ENCODE measurements at places on chromosomes 6 and 20.
A peak's percentile ranks its signal among the peaks of the same experiment; 100 is the strongest.

GRCh38 chr6:45818655-45819054 lies 197.0 kb downstream of the CLIC5 start:
- no peak for DNase-seq

DNA sequence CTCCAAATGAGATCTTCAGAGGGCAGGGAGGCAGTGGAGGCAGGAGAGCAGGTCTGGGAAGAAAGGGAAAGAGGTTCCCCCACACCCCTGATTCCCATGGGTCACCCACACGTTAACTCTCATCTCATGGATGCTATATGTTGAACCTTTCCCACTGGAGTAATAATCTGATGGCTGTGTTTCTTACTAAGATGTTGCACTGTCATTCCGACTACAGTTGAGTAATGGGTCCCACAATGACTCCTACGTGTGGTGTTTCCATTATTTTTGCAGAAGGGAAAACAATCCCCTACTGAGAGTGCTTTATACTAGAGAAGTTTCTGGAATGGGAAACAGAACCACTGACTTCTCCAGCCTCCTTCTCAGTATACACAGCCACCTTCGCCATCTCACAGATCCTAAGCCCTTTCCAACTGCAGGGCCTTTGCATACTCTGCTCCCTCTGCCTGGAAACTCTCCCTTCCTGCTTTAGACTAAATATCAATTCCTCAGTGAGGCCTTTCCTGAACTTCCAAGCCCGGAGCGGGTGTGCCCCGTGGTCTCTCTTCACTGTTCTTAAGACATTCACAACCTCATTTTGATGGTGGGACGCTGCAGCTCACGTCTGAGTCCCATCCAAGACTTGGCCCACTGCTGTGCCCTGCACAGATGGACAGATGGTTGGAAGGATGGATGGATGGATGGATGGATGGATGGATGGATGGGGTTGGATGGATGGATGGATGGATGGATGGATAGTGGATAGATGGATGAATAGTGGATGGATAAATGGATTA lies 238.6 kb upstream of the PMEPA1 start:
- DNase-seq, result no peak

GRCh38 chr6:3081960-3082359 lies 13.7 kb downstream of the RIPK1 start:
- DNase-seq, result no peak

- no peak for DNase-seq
Observed at GRCh38 chr6:140252099-140252498, 877.7 kb upstream of the CITED2 start.

GRCh38 chr6:27816906-27817305 lies 95.3 kb downstream of the OR2B2 start:
- DNase-seq, result no peak

- no peak for DNase-seq
Observed at GRCh38 chr20:38271608-38272120, 11.1 kb upstream of the KIAA1755 start.

GRCh38 chr20:10761786-10762185 lies 88.0 kb upstream of the JAG1 start:
- DNase-seq, result peak; percentile 32

DNA sequence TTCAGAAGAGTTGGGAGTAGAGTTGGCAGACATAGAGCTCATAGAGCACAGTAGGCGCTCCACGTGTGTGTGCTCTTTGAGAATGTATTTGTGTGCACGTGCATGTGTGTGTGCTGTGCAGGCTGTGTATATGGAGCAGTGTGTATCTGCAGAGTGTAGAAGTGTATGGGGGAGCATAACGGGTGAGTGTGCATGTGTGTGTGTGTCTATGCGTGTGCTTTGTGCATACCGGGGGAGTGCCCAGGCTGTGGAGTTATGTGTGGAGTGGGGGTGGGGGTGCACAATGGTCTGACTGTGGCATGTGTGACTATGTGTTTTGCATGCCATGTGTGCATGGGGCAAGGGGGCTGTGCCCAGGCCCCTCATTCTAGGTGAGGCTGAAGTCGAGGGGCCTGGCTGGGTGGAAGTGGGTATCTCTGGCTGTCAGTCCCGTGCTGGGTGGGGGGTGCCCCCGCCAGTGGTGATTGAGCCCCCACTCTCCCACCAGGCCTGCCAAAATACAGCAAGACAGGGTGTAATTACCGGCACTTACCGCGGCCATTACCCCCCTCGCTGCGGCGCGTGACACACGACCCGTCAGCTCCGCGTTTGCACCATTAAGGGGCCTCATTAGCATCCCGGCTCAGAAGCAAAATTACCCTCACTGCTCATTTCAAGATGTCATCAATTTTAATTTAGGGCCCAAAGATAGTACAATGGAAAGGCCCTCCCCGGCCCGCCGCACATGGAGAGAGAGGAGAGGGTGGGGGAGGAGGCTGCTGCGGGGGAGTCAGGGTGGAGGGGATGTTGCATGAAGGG lies 39.1 kb downstream of the MDFI start:
- DNase-seq, result no peak

DNA sequence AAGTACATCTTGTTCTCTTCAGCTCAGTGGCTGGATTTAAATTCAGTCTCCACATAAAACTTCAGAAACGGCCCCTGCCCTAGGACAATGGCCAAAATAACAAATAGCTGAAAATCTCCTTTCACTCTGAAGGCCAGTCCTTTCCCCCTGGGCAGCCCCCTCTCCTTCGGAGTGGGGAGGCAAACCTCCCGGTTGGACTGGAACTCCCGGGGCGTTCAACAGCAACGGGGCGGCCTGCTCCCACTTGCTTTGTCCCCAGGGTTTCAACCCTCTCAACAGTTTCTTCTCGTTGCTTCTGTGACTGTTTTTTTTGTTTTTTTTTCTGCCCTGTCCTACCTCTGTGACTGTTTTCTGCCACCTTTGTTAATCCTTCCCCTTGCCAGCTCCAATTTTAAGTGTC lies 102.6 kb upstream of the DUSP22 start:
- DNase-seq, result no peak

- peak; percentile 51 for DNase-seq
Observed at GRCh38 chr20:63941282-63942081, 14.7 kb downstream of the UCKL1 start.

GRCh38 chr20:49979030-49979832 lies 3.5 kb upstream of the SNAI1 start:
- peak; percentile 36 for DNase-seq

- DNase-seq, result no peak
Observed at GRCh38 chr6:100657678-100658330, 193.1 kb upstream of the SIM1 start.

GRCh38 chr20:11437611-11438380 lies 479.9 kb upstream of the BTBD3 start:
- no peak for DNase-seq

- no peak for DNase-seq
Observed at GRCh38 chr6:159094444-159095252, 49.9 kb upstream of the TAGAP start.

- DNase-seq, result no peak
Observed at GRCh38 chr6:126107475-126108166, 121.3 kb downstream of the TRMT11 start.

DNA sequence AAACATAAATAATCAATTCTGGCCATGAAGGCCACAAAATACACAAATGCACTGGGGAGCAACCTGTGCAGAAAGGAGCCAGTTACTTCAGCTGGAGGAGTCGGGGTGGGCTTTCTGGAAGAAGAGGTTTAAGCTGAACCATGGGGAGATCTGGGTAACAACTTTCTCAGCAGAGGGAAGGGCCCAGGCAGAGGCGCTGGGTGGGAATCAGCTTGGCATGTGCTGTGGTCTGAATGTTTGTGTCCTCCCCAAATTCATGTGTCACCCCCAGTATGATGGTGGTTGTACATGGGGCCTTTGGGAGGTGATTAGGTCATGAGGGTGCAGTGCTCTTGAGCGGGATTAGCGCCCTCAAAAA lies 107.9 kb downstream of the SYCP2 start:
- DNase-seq, result no peak

DNA sequence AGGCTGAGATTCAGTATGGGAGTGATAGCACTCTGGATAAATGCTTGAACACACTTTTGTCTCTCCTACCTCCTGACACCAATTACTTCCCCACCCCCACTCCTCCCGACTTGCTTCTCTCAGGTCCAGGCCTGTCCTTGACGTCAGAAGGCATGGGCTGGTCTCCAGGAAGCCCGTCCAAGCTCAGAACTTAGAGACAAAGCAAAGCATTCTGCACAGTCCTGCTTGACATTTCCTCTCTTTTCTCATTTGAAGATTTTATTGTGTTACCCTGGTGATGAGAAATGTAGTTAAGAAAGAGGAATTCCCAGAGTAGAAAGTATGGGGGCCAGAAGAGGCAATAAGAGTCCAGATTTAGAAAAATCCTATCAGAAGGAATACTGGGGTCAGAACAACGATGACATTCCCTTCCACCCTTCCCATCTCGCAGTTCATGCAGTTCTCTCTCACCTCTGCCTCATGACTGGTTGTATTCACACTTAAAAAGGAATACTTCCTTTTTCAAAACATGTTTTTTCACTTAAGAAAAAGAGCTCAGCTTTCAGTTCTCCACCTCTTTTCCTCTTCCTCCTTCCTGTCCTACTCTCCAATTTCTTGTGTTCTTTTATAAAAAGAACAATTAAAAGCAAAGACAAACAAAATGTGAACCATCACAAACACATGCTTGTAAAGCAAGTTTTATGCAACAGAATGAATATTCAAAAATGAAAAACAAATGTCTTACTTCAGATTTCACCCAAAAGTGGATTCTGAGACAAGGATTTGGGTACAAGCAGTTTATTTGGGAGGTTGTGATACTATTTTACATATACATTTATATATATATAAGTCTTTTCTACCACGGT lies 18.5 kb upstream of the FAM184A start:
- peak; percentile 61 for DNase-seq

- peak; percentile 77 for DNase-seq
Observed at GRCh38 chr20:25254986-25255680, 7.2 kb downstream of the PYGB start.

GRCh38 chr6:140909156-140909555 lies 1223.6 kb upstream of the GJE1 start:
- no peak for DNase-seq

DNA sequence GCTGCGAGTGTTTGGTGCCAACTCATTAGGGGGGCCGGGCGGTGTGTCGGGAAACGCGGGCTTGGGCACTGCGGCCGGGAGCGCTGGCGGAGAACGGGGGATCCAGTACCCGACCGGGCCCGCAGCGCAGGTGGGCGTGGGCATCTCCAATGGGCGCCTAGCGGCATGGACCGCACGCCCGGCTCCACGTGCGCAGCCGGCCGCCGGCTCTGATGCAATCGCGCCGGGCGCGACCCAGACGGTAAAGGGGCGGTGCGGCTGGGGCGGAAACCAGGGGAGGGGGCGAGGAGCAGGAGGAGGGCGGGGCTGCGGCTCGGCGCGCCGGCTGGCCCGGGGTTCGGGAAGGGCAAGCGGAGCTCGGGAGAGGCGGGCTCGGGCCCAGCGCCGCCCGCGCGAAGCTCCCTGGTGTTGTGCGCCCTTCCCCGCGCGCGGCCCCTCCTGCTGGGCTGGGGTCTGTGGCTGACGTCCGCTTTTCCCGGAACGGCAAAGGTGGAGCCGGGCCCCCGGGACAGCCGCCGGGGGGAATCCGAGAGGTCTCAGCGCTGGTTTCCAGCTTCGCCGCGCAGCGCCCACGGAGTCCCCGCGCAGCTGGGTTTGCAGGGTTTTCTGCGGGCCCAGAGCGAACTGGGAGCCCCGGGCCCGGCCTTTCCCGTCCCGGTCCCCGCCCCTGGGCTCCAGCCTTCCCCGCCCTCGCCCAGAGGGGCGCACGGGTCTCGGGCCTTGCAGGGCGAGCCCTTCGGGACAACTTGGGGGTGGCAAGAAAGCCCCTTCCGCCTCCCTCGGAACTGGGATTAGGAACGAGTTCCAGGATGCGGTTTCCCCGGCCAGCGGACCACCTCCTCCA lies 867 bp downstream of the MTHFD1L start:
- DNase-seq, result peak; percentile 85

DNA sequence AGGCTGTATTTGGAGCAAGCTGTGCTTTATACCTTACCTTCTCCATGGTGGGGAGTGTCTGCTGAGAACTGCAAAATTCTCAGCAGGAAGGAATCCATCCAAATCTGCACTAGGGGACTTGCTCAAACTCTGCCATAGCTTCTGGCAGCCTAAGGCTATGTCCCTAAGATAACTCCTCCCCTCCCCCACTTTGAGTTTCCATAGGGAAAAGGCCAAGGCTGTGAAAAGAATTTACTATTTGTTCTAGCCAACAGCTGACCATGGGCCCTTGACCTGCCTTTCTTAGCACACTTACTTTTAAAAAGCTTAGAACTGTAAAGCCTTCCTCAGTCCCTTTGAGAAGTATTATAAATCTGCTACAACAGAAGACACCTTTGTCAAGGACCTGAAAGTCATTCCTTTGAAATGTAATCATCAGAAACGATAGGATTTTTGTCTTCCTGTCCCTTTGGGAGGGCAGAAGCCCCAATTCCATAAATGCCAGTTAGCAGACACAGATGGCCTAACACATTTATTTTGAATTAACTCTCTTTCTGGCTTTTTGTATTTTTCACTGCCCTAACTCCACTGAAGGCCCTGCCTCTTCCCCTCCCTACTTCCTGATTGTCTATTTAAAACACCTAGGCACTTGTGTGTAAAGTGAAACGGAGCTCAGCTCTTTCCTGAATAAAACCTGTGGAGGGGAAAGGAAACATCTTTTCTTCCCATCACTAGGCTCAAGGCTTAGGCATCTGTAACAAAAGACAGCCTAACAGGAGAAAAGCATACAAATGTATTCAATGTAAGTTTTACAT lies 157.1 kb downstream of the AKAP7 start:
- DNase-seq, result no peak

- no peak for DNase-seq
Observed at GRCh38 chr6:117329926-117330325, 64.6 kb downstream of the VGLL2 start.

DNA sequence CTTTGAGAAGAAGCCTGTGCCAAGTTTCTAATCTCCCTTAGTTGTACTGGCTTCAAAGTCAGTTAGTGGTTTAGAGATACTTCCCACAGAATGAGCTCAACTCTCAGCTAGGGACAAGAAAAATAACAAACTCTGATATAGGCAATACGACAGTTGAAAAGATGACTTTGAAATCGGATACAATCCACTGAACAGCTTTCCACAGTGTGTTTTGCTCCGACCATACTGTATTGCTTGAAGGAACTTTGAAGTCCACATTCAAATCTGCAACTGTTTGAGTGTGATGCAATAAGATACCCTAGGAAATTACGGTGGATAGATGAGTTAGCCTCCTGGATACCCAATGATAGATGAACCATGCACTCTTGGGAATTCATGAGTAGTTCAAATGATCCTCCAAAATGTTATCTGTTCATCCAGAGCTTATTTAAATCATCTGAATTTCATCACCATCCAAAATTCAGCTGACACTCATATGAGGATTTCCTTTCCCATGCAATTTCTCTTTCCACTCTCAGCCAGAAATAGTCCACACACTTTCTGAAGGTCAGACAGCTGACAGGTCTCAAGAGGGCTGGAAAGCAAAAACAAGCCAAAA lies 443.8 kb downstream of the HAO1 start:
- no peak for DNase-seq

- no peak for DNase-seq
Observed at GRCh38 chr20:5843054-5843592, 92.9 kb downstream of the SHLD1 start.

GRCh38 chr6:116827561-116828240 lies 1.2 kb downstream of the GPRC6A start:
- DNase-seq, result no peak

- DNase-seq, result no peak
Observed at GRCh38 chr20:17867131-17867925, 101.3 kb downstream of the SNX5 start.

Measured in body of pancreas (tissue), 4 donors.